ENCODE measurements at places on chromosomes 13 and 19.

GRCh38 chr19:23512151-23512925 is 117.1 kb upstream of the ZNF91 start:
- no peak for DNase-seq

DNA sequence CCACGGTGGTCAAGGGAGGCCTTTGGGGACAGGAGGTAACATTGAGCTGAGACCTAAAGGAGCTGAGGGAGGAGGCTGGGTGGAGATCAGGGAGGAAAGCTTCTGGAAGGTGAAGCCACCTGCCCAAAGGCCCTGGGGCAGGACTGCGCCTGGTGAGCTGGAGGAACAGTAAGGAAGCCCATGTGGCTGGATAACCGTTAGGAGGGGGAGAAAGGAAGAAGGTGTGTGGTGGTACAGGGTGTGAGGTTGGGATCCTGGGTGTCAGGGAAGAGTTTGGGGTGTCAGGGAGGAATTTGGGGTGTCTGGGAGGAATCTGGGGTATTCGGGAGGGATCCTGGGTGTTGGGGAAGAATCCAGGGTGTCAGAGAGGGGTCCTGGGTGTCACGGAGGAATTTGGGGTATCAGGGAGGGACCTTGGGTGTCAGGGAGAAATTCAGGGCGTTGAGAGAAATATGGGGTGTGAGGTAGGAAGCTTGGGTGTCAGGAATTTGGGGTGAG is 695 bp downstream of the TICAM1 start:
- no peak for DNase-seq

DNA sequence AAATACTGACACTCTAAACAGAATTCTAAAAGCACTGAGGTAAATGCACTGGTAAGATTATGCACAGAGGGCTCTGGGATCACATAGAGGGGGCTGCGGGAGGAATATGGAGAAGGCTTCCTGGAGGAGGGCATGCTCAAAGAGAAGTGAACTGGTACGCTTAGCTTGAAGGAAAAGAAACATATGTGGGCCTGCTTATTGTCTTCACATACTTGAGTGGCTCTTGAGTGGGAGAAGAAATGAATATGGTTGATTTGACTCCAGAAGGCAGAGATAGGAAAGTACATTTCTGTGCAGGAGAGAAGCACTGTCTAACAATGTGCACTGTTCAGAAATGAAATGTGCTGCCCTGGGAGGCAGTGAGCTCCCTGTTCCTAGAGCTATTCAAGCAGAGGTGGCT is 91.1 kb downstream of the KL start:
- DNase-seq: no peak

- DNase-seq: peak; percentile 44
These were observed 2.3 kb downstream of the MATK start for GRCh38 chr19:3783660-3784584.

- peak; percentile 36 for DNase-seq
These were observed 45.8 kb upstream of the RGCC start for GRCh38 chr13:41411522-41411921.

GRCh38 chr13:20989656-20990321 is 71.6 kb downstream of the LATS2 start:
- DNase-seq: no peak

GRCh38 chr19:17378271-17378670 is 1.1 kb upstream of the PLVAP start:
- no peak for DNase-seq

GRCh38 chr13:33797622-33798021 is 20.3 kb upstream of the RFC3 start:
- no peak for DNase-seq

DNA sequence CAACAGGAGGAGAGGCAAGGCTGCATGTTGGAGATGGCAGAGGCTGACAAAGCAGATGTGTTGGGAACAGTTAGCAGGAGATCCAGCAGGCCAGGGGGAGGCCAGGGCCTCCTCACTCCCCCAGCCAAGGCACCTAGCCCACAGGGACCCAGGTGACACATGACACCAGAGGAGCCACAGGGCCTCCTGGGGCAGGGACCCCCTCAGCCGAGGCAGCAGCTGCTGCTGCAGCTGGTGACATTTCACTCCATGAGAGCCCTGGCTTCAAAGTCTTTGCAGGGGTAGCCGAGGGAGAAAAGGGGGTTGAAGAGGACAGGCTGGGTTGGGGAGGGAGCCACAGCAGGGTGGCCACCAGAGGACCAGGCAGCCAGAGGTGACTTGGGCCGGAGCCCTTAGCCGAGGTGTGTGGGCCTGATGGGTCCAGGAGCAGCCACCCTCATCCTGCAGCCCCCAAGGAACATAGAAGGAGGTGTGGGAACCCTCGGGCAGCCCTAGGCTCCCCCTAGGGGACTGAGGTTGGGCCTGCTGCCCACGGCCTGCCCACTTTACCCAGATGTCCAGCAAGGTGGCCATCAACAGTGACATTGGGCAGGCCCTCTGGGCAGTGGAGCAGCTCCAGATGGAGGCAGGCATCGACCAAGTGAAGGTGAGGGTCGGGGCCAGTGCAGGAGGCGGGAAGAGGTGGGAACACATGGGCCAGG is at the start of gene GNG14:
Gene GNG14 (plus strand): TSS at position 503 of the 701 bp plus-strand sequence. CDS start 51 bp downstream, at position 554.
- no peak for DNase-seq

DNA sequence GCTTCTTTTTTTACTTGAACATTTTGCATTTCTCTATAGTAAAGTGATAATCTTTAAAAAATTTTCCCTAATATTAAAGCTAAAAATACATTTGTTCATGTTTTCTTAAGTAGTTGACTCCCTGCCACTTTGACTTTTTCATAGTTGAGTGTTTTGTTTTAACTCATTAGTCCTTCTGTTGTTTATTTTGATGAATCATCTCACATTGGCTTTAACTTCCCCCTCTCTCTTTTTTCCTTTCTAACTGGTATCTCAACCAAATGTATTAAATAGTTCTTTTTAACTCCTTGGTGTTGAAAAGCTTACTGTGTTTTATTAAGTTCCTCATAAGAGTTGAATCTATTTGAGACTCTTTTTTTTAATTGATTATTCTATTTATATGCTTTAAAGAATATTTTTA is 2.8 kb downstream of the TNFSF13B start:
- no peak for DNase-seq

GRCh38 chr19:49850221-49850486 is 805 bp upstream of the PTOV1 start:
- no peak for DNase-seq

GRCh38 chr13:21641629-21642028 is 29.2 kb upstream of the FGF9 start:
- no peak for DNase-seq

- no peak for DNase-seq
These were observed at the start of gene CEACAM7 for GRCh38 chr19:41688098-41688497. CEACAM7 (minus strand) TSS chr19:41688270; CDS start chr19:41688165, 105 bp downstream.

GRCh38 chr13:19984430-19985218 is 26.1 kb downstream of the ZMYM2 start:
- DNase-seq: no peak

- DNase-seq: peak; percentile 19
These were observed at the start of gene PTGER1 for GRCh38 chr19:14475251-14476073. PTGER1 (minus strand) TSS chr19:14475354; CDS start chr19:14474320, 1,034 bp downstream.
